Left colon (tissue), 2 donors: ENCODE measurements at places on chromosomes 6 and 20. TPM values are rescaled to one million over a fixed set of nuclear protein-coding genes. Genes with fewer than 3 reads are reported as not detected.

Gene CST2
- not detected for total RNA-seq

Gene ZDHHC14
- total RNA-seq, result 11.6 TPM

Gene PRRT1
- total RNA-seq, result 2.0 TPM

Gene LINC00237
- total RNA-seq, result not detected

Gene ARHGAP18
- 26.9 TPM for total RNA-seq

Gene C20orf141
- not detected for total RNA-seq

Gene PRDM13
- total RNA-seq, result not detected

Gene EEF1E1
- total RNA-seq, result 6.1 TPM

Gene MYB
- total RNA-seq, result 51.1 TPM

Gene TREM1
- not detected for total RNA-seq

Gene HLA-G
- 16.7 TPM for total RNA-seq

Gene GLP1R
- total RNA-seq, result not detected

Gene DEFB119
- not detected for total RNA-seq

Gene PRL
- not detected for total RNA-seq

Gene ACOT13
- 51.1 TPM for total RNA-seq

Gene FERMT1
- total RNA-seq, result 79.7 TPM

Gene SCAF8
- 32.6 TPM for total RNA-seq

Gene HRH3
- total RNA-seq, result not detected

Gene ENPP1
- total RNA-seq, result 19.9 TPM

Gene MAS1
- total RNA-seq, result not detected
